Epithelial cell of proximal tubule (primary cell): ENCODE measurements at places on chromosomes 5 and 9. TPM values are rescaled to one million over a fixed set of nuclear protein-coding genes. Genes with fewer than 3 reads are reported as not detected.

GFPT2 gene
- 0.29 and 2.4 TPM in 2 replicates for total RNA-seq

NPR3 gene
- 0.14 and 0.29 TPM in 2 replicates for total RNA-seq

DRD1 gene
- not detected in 2 replicates for total RNA-seq

PDE8B gene
- total RNA-seq = 0.35 and 0.94 TPM in 2 replicates

PCDHGA5 gene
- total RNA-seq = 0.14 and 0.63 TPM in 2 replicates

DNM1 gene
- 2.6 and 16.7 TPM in 2 replicates for total RNA-seq

- no peak for DNase-seq
Measured at GRCh38 chr5:108311682-108312081, 70.2 kb downstream of the FBXL17 start.

DNA sequence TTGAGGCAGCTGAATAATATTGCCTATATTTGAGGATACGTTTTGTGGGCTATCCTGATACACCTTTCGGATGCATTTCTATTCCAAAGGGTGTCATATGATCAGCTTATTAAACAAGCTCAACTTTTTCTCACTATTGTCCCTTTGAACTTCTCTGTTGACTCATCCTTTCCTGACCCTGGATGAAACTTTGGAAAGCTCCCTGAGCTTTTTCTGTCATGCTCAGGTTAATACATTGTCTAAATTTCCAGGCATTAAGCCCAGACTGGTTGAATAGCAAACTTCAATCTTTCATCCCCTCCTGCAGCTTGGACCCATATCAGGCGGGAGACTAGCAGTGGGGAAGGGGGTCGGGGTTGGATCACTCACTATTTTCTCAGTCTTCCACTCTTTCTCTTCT, 104.9 kb upstream of the PTPN3 start:
- peak; percentile 69 for DNase-seq

DNA sequence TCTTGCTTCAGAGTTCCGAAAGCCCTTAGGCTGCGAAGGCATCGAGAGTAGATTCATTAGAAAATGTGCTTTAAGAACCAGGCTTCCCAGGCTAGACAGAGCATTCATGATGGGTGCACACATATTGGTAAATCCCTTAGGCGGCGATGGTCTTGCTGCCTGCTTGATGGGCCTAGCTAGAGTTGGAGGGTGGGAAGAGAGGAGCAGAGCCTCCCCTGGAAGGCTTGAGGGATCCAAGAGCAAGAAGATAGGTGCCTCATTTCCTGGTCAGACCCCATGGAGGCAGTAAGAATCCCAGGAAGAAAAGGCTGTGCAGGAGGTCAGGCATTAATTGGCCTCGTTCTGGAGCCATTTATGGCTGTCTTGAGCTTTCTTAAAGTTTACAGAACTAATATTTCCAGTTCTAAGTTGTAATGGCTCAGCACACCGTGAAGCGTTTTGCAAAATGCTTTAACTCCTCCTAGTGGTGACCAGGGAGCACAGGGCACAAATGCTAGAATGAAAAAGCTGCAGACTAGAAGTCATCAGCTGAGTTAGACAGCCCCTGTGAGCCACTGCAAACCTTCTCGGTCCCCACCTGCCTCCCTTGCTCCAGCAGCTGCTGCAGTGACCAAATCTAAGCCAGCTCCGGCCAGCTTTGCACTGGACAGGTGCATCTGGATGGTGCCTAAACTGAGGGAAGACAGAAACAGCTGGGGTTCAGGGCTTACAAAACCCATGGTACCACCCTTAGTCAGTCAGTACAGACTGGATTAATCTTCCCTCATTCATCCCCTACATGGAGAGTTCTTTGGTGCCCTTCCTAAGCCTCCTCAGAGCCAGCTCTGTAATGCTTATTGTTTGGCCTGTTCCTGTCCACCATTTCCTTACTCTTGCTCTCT, 14.7 kb downstream of the SLC45A2 start:
- no peak for DNase-seq

DNA sequence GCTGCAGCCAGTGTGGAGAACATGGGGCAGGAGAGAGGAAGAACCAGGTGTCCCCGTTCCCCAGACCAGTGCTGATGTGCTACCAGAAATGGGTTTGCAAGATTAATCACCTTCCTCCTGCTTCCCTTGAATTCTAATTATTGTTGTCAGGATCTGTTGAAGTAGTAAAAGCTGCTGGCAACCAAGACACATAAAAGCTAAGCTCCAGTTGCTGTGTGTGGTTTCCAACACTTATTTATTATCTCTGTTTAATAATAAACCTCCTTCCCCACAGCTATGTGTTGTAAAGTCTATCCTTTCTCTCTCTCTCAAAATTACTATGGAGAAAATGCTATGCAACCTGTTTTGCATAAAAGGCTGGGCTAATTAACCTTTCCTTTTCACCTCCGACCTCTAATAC, 2.3 kb upstream of the RETREG1 start:
- DNase-seq = peak; percentile 29

DNA sequence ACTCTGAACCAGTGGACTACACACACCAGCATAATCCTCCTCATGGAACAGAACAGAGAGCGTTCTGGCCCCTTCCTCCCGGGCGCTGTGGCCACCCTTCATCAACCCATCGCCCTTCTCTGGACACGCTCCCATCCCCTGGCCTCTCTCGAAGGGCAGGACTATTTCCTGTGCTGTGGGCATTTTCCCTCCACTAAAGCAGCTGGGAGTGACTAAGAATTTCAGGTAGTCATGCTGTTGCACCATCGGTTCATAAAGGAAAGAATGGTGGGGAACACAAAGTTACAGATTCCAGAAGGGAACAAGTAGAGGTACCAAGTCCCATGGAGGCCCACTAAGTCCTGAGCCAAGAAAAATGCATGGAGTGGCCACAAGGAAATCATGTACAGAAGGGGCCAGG, 68.6 kb downstream of the EPB41L4B start:
- no peak for DNase-seq

DNA sequence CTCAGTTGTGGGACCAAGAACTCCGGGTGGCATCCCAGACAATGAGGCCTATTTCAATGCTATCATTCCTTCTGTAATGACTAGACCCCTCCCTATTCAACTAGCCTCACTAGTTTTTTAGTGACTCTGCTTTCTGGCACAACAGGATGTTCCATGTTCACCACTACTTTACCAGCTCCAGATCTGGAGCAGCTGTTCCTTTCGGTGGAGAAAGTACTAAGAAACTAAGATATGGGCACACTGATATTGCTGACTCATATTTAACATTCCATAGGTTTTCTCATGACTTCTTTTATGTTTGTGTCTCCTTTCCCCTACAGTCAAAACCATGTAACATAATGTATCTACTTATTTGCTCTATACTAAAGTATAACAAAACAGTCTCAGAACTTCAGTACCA, 24.1 kb downstream of the IL33 start:
- DNase-seq = no peak

DNA sequence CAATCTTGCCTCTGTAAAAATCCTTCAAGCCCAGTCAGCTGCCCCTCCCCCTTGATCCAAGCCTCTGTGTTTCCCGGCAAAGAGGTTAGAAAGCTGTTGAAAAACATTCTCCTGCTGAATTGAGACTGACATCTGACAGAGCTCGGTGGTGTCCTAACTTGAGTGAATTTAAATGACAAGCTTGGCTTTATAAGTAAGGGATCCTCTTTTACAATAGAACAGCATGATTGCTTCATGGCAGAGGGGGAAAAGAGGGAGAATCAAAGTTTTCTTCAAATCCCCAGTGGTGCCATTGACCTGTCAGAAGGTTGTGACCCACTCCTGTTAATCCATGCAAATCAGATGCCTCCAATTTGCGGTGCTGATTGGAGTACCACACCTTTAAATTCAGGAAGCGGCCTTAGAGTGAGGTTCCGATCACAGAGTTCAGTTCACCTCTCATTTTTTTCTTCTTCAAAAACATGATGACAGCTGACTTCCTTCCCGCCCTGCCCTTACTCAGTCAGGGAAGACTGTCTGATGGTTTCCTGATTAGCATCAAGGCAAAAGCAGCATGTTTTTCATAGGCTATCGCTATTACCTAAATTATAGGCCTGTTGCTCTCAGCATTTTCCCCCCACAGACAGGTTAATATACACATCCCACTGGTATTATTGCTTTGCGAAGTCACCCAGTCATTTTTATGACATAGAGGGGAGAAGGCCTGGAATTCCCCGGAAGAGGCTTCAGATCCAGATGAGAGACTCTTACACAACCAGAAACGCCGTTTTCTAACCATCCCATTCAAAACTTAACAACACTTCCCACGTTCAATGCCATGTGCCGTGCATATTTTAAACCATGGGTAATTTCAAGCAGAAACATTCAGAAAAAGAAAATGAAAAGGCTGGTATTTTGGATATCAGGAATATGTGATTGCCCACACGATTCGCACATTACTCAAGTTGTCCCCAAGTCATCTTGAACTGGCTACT, 141.4 kb downstream of the EBF1 start:
- DNase-seq = no peak

DNA sequence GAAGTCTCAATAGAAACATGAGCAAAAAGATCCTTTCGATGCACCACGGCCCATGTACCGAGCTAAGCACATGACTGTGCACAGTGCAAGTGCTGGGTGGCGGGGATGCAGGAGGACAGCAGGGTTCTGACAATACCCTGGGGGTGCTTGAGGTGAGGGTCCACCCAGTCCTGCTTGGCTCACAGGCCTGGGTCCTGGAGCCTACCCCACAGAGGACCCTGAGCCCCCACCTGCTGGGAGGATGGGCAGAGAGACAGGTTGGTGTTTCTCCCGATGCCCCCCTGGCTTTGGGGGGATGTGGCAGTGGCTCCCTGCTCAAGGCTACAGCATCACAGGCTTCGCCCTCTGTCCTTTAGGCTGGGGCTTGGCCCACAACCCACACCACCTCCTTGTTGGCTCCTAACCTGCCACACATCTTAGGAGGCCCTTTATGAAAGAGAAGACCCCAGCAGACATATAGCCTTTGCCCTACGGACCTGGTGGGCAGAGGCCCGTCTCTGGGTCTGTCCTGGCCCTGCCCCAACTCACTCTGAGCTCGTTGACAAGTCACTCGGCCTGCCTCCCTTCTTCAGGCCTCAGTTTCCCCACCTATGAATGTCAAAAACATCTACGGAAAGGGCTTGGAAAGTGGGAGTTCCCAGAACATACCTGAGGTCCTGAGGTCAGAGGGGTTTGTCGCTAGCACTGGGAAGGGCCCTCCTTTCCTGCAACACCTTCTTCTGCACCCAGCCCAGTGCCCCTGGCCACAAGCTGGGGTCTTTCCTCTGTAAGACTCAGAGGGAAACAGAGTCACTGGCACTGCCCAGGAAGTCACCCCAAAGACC, 50.3 kb downstream of the BARX1 start:
- no peak for DNase-seq

DNA sequence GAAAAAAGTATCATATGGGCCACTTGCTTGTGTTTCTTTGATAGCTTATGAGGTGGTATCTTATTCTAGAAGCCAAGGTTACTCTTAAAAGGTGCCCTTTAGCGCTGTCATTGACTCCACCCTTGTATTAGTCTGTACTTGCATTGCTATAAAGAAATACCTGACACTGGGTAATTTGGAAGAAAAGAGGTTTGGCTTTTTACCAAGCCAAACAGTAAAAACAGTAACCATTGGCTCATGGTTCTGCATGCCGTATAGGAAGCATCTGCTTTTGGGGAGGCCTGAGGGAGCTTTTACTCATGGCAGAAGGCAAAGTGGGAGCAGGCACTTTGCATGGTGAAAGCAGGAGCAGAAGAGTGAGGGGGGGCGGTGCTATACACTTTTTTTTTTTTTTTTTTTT, 87.4 kb downstream of the TEK start:
- DNase-seq = no peak

- no peak for DNase-seq
Measured at GRCh38 chr5:133552925-133553525, 59.3 kb downstream of the FSTL4 start.
